ENCODE measurements at places on chromosomes 4 and X.

DNA sequence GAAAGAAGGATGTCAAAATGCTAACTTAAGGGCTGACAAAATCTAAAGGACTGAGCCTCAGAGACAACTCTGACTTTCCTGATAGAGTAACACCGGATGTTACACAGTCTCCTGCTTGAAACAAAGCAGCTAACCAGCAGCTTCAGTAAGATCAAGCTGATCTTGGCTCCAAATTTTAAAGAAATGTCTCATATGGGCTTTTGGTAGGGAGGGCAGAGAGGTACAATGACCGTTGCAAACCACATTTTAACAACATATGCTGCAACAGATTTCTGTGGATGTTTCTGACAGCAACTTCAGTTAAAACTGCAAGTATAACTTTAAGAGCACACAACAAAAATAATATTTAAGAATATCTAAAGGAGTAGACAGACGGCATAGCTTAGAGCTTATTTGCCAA, 9.1 kb downstream of the RPGR start:
- H3K4me3 ChIP-seq: no peak overlapping the region
- no peak for DNase-seq
- no peaks in the 10 kb centered on the region for H3K4me1 ChIP-seq
- H3K36me3 ChIP-seq: no peaks in the 10 kb centered on the region

DNA sequence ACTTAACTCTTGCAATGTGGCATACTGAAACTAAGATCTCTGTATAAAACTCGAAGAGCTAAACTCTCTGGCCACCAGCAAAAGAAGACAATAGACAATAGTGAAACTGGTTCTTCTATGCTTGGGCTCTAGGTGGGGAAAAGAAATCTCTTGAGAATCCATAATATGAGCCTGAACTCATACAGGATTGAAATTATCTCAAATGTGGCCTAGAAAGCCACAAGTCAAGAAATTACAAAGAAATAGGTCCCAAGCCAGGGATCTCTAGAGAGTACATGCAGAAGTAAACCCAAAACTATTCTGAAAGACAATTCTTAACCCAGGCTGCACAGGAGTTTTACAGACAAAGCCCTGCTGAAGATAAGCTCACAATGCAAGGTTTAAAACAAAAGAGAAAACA, 127.4 kb downstream of the ANAPC10 start:
- no peaks in the 10 kb centered on the region for H3K36me3 ChIP-seq
- no peaks in the 10 kb centered on the region for H3K4me1 ChIP-seq
- no peak overlapping the region for H3K27ac ChIP-seq
- no peak for DNase-seq
- no peaks in the 10 kb centered on the region for H3K27me3 ChIP-seq
- H3K4me3 ChIP-seq: no peak overlapping the region

- no peaks in the 10 kb centered on the region for H3K36me3 ChIP-seq
- H3K4me3 ChIP-seq: no peak overlapping the region
- H3K4me1 ChIP-seq: no peaks in the 10 kb centered on the region
- DNase-seq: no peak
- H3K27ac ChIP-seq: no peak overlapping the region
Measured at GRCh38 chrX:77276742-77277141, 170.4 kb upstream of the FGF16 start.

GRCh38 chrX:155534800-155535199, 76.4 kb upstream of the F8A3 start:
- H3K27me3 ChIP-seq: no peaks in the 10 kb centered on the region
- H3K27ac ChIP-seq: no peak overlapping the region
- no peaks in the 10 kb centered on the region for H3K4me1 ChIP-seq
- peaks cover 4% of the 10 kb centered on the region for H3K36me3 ChIP-seq
- H3K4me3 ChIP-seq: no peak overlapping the region
- no peak for DNase-seq

GRCh38 chr4:98682719-98683118, 24.3 kb upstream of the TSPAN5 start:
- H3K27ac ChIP-seq: no peak overlapping the region
- DNase-seq: no peak
- H3K27me3 ChIP-seq: no peaks in the 10 kb centered on the region
- H3K36me3 ChIP-seq: no peaks in the 10 kb centered on the region
- H3K4me1 ChIP-seq: peaks cover 6% of the 10 kb centered on the region

GRCh38 chr4:64588507-64588906, 179.3 kb upstream of the TECRL start:
- DNase-seq: no peak
- H3K4me3 ChIP-seq: no peak overlapping the region
- no peak overlapping the region for H3K27ac ChIP-seq
- H3K36me3 ChIP-seq: no peaks in the 10 kb centered on the region
- H3K27me3 ChIP-seq: no peaks in the 10 kb centered on the region
- no peaks in the 10 kb centered on the region for H3K4me1 ChIP-seq

- no peak for DNase-seq
- no peaks in the 10 kb centered on the region for H3K36me3 ChIP-seq
- no peaks in the 10 kb centered on the region for H3K27me3 ChIP-seq
- no peaks in the 10 kb centered on the region for H3K4me1 ChIP-seq
- H3K4me3 ChIP-seq: no peak overlapping the region
- H3K27ac ChIP-seq: no peak overlapping the region
Measured at GRCh38 chr4:123874063-123874462, 477.5 kb downstream of the SPRY1 start.

- no peak for DNase-seq
- no peak overlapping the region for H3K4me3 ChIP-seq
- H3K36me3 ChIP-seq: no peaks in the 10 kb centered on the region
Measured at GRCh38 chr4:76757418-76757939, 140.5 kb downstream of the SOWAHB start.

DNA sequence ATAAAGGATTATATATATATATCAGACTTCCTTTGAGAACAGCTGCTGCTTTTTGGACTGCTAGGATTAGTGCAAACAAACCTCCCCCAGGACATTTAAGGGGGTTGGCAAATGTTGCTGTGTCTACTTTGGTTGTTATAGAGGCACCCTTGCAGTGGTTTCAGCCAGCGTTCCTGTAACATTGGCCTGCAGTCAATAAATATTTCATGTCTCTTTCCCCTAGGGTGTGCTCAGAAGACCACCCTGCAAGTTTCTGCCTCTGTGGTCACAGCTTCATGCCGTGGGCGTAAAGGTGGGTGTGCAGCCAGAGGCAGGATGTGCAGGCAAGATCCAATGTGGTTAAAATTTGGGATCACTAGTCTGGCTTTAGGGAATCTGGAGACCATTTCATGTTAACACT, 28.9 kb downstream of the FGF5 start:
- peaks cover 4% of the 10 kb centered on the region for H3K27me3 ChIP-seq
- H3K4me1 ChIP-seq: no peaks in the 10 kb centered on the region
- no peak overlapping the region for H3K27ac ChIP-seq
- H3K4me3 ChIP-seq: no peak overlapping the region

DNA sequence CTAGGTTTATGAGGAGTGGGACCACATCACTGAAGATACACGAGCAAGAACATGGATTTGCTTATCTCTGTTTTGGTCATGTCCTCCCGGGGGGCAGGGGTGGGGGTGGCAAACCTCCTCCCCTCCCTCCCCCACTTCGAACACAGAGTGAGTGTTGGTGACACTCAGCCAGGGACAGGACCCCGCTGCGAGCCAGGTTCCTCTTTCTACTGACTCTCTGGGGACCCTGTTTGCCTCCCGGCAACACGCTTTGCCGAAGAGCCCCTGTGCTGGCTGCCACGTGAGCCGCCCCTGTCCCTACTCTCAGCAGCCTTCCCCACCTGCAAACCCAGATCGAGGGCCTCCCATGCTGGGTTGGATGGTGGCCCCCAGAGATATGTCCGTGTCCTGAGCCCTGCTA, 34.7 kb downstream of the P2RY8 start:
- DNase-seq: peak; percentile 91
- H3K4me3 ChIP-seq: peak overlapping the region; percentile 26
- peaks cover 15% of the 10 kb centered on the region for H3K4me1 ChIP-seq
- H3K36me3 ChIP-seq: peaks cover 3% of the 10 kb centered on the region
- H3K27ac ChIP-seq: peak overlapping the region; percentile 64
- no peaks in the 10 kb centered on the region for H3K27me3 ChIP-seq

GRCh38 chrX:155881158-155881993, at the start of gene VAMP7:
Gene VAMP7, plus strand, starts transcription at chrX:155881345. Its CDS starts 8,122 bp downstream, at chrX:155889467.
- peak within 1 kb of the TSS; percentile 70 for H3K4me3 ChIP-seq
- no peaks in the 10 kb centered on the region for H3K27me3 ChIP-seq
- H3K36me3 ChIP-seq: no peaks in the 10 kb centered on the region
- H3K27ac ChIP-seq: peak within 1 kb of the TSS; percentile 68

GRCh38 chr4:87851953-87852352, 19.2 kb downstream of the MEPE start:
- no peak overlapping the region for H3K27ac ChIP-seq
- H3K36me3 ChIP-seq: no peaks in the 10 kb centered on the region
- H3K4me3 ChIP-seq: no peak overlapping the region
- no peak for DNase-seq

DNA sequence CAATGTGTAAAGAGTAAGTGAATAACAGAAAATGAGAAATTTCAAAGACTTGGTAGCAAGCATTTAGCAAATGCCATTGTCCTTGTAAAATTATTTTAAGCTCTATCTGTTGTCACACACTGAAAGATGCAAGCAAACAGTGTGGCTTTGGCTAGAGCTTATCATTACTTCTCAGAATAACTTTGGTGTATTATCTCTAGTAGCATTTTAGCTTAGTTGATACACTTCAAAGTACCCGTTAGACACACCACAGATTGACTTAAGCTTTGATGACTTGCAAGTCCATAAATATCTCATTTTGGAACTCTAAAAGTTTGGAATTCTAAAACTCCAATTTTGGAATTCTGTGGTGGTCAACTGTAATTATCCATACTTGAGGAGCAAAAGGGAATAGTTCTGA, 98.6 kb downstream of the PDLIM5 start:
- H3K27me3 ChIP-seq: no peaks in the 10 kb centered on the region
- no peak overlapping the region for H3K27ac ChIP-seq
- no peaks in the 10 kb centered on the region for H3K36me3 ChIP-seq
- no peak overlapping the region for H3K4me3 ChIP-seq

DNA sequence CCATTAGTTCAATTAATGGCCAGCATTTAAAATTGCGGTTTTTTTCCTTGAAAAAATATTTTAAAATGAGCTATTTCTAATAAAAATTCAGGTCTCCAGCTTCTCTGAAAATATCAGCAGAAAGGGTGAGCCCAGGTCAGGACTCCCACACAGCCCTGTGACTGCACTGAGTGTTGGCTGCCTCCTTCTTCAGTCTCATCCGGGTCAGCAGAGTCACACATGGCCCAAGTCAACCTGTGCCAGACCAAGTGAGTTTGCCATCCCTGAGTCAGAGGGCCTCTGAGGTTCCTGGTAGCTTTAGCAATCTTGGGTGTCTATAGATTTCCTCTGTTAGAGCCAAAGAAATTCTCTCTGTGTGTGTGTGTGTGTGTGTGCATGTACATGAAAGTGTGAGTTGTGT, 22.1 kb upstream of the MSX1 start:
- no peaks in the 10 kb centered on the region for H3K27me3 ChIP-seq
- H3K36me3 ChIP-seq: no peaks in the 10 kb centered on the region
- no peak overlapping the region for H3K4me3 ChIP-seq
- H3K4me1 ChIP-seq: no peaks in the 10 kb centered on the region
- no peak overlapping the region for H3K27ac ChIP-seq

DNA sequence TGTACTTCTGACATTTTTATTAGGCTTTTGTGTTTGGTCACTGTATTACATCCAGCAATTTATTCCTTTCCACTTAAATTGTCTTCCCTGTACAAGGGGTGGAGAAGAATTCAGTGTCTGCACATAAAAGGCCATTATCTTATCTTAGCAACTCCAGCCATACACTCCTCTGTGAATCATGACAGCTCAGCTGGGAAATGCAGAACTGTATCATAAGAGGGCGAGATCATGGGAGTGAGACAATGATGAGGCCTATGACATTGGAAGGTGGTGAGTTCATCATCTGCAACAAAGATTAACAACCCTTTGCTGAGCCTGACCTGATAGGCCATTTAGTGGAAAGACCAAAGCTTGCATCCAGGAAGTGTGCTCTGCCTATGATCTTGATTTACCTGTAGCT, 33.3 kb downstream of the SLIT2 start:
- H3K4me1 ChIP-seq: no peaks in the 10 kb centered on the region
- no peaks in the 10 kb centered on the region for H3K36me3 ChIP-seq
- no peaks in the 10 kb centered on the region for H3K27me3 ChIP-seq
- H3K27ac ChIP-seq: no peak overlapping the region
- H3K4me3 ChIP-seq: no peak overlapping the region

GRCh38 chr4:8201321-8201781, 2.3 kb downstream of the SH3TC1 start:
- no peaks in the 10 kb centered on the region for H3K36me3 ChIP-seq
- peak overlapping the region; percentile 81 for H3K4me3 ChIP-seq
- no peaks in the 10 kb centered on the region for H3K27me3 ChIP-seq
- peak; percentile 91 for DNase-seq
- H3K4me1 ChIP-seq: peaks cover 4% of the 10 kb centered on the region

DNA sequence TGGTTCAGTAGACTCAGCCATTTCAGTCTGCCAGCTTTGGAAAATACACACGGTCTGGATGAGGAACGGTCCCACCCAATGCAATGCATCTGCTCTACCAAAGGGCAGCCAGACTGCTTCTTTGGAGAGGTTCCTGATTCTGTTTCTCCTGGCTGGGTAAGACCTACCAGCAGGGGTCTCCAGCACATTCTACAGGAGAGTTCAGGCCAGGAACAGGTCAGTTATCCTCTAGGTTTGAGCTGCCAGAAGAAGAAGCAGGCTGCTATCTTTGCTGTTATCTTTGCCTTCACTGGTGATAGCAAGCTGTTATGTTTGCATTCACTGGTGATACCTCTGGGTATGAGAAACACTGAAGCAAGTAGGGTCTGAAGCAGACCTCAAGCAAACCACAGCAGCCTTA, 45.5 kb upstream of the PBDC1 start:
- H3K27ac ChIP-seq: no peak overlapping the region
- H3K36me3 ChIP-seq: no peaks in the 10 kb centered on the region
- H3K4me3 ChIP-seq: no peak overlapping the region

DNA sequence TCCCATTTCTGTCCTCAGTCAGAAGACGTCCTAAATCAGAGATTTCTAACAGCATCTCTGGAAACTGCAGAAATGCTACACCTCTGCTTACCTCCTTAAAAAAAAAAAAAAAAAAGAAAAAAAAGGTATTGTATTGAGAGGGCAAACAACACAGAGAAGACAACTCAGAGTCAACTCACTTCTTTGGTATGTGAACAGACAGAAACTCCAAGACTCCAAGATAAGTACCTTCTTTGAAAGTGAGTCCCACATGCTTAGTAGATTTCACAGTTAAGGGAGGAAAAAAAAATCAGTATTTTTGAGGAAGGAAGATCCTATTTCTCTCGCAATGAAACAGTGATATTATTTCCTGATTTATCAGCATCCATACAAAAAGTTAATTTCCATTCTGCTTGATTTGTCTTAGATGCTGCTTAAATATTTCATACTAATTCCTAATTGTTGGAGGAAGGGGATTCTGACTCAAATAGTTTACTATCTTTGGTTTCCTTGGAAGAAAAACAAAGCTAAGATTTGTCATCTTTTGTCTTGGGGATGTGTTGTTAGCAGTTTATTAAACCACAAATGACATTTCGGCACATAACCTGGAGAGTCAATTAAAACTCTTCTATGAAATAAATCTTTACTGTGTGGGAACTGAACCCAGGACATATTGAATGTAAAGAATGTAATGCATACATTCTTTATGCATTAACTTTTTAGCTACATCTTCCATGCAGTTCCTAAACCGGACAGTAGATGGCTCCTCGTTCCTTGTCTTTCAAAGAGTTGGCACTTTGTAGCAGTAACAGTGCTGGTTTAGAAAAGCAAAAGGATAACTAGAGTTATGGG, 4.7 kb downstream of the RASGEF1B start:
- H3K27ac ChIP-seq: no peak overlapping the region
- H3K27me3 ChIP-seq: no peaks in the 10 kb centered on the region
- H3K36me3 ChIP-seq: no peaks in the 10 kb centered on the region
- H3K4me1 ChIP-seq: peaks cover 19% of the 10 kb centered on the region

- no peaks in the 10 kb centered on the region for H3K27me3 ChIP-seq
- H3K27ac ChIP-seq: no peak overlapping the region
- DNase-seq: no peak
Measured at GRCh38 chr4:65661471-65661870, 8.8 kb downstream of the EPHA5 start.
